Right forelimb (tissue), 1 donor: ENCODE measurements at places on chromosomes 6 and 20.

- no peak for DNase-seq
These were observed 148.0 kb upstream of the ZNF217 start for GRCh38 chr20:53741726-53742028.

GRCh38 chr6:103122766-103123601 is 1729.5 kb downstream of the GRIK2 start:
- peak; percentile 60 for DNase-seq

GRCh38 chr6:1176567-1176966 is 135.3 kb upstream of the FOXQ1 start:
- no peak for DNase-seq

DNA sequence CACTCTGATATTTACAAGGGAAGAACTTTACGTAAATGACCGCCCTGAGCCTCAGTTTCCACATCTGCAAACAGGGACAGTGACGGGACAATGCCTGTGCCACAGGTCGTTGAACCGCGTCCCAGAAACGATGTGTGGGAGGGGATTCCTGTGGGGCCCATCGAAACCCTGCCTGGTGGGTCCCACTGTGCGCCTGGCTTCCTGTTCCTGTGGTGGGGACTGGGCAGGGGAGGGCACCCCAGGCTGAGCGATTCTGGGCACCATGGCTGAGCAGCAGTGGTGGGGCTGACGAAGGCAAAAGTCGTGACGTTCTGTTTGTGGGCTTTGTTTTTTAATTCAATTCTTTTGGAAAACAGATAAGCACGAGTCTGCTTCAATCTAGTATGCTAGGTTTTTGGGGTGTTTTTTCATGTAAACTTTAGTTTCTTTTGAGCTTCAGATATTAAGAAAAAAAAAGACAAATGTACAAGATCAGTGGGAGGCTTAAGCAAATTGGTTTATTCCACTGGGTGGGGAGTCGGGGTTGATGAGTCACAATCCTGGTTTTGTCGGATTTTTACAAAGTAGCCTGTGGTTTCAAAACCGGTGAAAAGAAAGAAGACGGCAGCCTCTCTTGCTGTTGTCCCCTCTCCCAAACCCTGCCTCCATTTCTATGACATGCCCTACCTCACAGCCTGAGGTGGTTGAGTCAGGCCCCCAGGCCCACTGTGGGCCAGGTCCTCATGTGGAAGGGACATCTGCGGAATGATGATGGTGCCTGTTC is 40.4 kb downstream of the GNAS-AS1 start:
- no peak for DNase-seq

GRCh38 chr6:20426177-20427082 is 24.8 kb downstream of the E2F3 start:
- DNase-seq = no peak

DNA sequence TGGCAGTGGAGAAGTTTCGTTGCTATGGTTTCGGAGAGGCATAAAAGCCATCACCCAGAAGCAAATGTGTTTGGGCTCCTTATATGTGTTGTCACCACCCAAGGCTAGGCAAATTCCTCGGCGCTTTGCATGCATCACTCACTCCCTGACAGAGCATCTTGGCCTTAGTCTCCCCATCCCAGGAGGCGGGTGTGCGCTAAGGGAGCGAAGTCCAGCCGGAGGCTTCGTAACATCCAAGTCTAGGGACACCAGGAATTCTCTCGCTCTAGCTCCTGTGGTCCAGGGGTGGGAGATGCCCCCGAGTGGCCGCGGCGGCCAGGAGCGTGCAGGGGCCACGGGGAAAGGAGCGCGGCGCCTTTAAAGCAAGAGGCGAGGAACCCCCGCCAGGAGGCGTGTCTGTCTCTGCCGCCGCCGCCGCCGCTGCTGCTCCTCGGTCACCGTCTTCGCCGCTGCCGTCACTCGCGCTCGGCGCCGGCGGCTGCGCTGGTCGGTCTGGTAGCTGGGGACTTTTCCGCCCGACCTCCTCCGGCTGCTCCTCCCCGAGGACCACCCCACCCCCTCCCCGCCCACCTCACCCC is at the start of gene GRIK2:
TSS of gene GRIK2 (plus strand) at position 458 of the 578 bp plus-strand sequence.
- DNase-seq = peak; percentile 69

DNA sequence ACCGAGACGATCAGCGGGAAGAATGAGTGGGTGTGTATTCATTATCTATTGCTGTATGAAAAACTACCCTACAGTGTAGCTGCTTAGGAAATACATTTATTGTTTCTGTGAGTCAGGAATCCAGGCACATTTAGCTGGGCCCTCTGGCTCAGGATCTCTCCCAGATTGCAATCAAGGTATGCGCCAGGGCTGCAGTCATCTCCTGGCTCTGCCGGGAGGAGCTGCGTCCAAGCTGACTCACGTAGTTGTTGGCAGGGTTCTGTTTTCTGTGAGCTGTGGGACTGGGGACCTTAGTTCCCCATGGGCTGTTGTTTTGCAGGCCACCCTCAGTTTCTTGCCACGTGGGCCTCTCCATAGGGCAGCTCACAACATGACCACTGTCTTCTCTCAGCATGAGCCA is 68.2 kb upstream of the FUCA2 start:
- peak; percentile 70 for DNase-seq

DNA sequence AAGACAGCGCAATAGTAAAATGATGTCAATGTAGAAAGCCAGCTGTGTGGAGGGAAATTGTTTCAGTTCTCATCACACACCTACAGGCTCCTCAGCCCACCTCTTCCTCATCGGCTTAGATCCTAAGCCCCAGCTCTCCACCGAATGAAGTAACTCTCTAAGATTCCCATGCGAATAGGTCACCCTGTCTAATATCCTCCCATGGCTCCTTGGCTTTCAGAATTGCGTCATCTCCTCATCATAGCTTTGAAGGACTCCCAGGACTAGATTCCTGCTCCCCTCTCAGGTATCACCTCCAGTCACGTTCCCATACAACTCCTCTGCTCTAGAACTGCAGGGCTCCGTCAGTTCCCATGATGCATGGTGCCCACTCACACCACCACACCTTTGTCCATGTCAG is 16.2 kb upstream of the SLC22A16 start:
- DNase-seq = no peak

DNA sequence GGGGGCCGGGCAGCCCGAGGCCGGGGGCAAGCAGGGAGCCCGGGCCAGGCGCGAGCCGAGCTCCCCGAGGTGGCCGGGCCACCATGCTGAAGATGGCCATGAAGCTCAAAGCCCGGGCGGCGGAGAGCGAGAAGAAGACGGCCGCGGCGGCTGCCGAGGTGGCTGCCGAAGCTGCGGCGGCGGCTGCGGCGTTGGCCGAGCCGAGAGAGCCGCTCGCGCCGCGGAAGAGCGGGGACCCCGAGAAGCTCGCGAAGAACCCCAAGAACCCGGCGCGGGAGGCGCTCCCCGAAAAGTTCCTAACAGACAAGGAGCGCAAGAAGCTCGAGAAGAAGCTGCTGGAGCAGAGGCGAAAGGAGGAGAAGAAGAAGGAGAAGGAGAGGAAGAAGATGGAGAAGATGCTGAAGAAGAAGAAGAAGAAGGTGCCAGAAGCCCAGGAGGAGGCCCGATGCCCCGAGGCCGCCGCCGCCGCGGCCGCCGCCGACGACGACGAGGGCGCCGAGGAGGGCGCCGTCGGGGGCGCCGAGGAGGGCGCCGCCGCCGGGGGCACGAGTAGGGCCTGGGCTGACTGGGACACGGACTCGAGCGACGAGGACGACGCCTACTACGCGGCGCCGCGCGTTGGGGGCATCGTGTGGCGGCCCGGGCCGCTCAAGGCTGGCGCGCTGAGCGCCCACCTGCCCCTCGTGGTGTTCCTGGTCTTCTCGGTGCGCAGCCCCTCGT is 37.4 kb downstream of the GNAS start:
- no peak for DNase-seq

DNA sequence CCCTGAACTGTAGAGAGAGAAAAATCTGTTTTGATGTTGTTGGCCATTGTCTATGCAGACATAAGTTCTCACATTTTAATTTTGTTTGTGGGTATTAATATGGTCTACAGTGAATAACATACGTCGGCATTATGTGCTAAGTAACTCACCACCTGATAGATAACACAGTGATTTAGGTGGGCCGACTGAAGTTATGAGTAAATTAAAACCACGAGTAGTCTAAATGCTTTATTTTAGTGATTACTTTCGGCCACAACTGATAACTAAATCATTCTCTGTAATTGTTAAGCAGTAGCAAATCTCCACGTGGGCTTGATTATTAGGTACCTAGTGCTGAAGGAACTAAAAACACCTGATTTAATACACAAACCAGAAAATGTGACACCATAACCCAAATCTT is 1.1 kb downstream of the DOP1A start:
- DNase-seq = no peak

GRCh38 chr6:47179286-47179685 is 130.4 kb downstream of the TNFRSF21 start:
- no peak for DNase-seq

DNA sequence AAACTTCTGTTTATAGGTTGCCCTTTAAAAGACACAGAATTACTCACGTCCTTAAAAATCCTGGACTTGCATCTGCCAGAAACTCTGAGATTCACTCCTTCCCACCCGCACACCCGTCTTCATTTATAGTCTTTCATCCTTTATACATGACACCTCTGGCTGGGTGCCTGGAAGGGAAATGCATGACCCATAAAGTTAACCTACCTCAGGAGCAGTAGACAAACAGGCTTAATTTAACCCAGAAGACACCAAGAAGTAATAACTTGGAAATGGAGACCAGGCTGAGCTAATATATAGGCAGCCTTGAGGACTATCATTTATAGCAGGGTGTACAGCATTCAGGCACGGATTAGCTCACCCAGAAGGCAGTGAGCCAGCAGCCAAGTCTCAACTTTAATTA is 429.0 kb upstream of the NRSN1 start:
- DNase-seq = peak; percentile 62

- DNase-seq = no peak
These were observed 931.1 kb downstream of the C6orf118 start for GRCh38 chr6:164378330-164378729.

GRCh38 chr20:2755451-2756055 is 44.9 kb downstream of the CPXM1 start:
- DNase-seq = no peak

DNA sequence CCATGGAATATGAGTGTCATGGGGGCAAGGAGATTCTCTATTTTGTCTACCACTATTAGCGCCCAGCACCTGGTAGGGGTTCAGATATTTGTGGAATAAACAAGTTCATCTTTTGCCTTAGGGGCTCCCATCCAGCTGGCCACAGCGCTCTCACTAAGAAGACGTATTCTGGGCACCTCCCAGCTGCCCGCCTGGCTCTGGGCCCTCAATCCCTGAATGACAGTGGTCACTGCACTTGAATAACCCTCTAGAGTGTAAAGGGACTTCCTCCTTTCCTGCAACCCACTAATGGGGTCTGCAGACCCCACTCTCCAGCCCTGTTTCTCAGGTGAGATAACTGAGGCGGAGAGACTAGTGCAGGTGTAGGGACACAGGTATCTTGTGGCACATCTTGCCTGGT is 36.2 kb downstream of the SNX5 start:
- DNase-seq = no peak

GRCh38 chr6:131136021-131136786 is 937 bp downstream of the AKAP7 start:
- DNase-seq = peak; percentile 56

DNA sequence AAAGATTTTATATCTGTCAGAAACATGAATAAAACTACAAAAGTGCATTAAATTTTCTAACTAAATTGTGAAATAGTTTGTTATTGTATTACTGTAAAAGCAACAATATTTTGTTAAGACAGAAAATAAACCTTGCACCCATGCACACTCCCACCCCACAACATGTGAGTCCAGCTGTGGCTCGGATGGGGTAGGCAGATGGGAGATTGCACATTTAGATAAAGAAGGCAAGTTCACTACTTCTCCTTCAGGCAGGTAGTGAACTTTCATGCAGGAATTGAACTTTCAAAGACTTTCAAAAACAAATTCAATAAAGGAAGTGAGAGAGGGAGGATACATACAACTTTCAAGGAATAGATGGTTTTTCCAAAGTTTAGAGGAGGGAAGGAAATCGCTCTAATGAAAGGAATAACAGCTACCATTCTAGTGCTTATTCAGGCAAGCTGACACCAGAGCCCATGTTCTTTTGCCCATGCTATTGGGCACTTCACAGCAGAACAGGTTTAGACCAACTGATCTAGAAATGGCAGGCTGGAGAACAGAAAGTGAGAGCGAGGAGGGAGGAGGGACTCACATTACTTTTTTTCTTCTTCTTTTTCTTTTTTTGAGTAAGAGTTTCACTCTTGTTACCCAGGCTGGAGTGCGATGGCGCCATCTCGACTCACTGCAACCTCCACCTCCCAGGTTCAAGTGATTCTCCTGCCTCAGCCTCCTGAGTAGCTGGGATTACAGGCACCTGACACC is 28.5 kb downstream of the SF3B5 start:
- no peak for DNase-seq

GRCh38 chr6:111361648-111362047 is 121.4 kb downstream of the REV3L start:
- peak; percentile 56 for DNase-seq

DNA sequence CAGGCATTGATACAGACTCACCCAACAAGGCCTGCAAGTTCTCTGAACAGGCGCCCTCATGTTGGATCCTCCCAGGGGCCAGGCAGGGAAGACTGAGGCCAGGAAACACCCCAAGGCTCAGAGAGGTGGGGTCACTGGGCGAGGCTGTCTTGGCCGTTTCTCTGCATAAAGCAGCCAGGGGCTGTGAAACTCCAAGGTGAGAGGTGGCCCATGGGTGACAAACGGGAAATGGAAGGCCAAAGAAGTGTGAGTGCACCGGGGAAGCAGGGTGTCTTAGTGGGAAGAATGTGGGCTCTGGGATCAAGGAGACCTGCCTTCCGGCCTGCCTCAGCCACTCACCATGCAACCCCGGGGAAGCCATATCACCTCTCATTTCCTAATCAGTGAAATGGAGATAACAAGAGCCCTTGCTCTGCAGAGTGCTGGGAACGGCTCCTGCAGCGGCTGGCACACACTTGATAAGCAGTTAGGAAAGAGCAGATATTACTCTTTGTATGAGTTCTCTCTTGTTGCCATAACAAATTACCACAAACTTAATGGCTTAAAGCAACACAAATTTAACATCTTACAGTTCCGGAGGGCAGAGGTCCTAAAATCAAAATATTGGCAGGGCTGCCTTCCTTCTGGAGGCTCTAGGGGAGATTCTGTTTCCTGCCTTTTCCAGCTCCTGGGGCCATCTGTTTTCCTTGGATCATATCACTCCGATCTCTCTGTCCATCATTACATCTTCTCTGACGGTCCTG is 168.6 kb downstream of the NFATC2 start:
- DNase-seq = no peak

DNA sequence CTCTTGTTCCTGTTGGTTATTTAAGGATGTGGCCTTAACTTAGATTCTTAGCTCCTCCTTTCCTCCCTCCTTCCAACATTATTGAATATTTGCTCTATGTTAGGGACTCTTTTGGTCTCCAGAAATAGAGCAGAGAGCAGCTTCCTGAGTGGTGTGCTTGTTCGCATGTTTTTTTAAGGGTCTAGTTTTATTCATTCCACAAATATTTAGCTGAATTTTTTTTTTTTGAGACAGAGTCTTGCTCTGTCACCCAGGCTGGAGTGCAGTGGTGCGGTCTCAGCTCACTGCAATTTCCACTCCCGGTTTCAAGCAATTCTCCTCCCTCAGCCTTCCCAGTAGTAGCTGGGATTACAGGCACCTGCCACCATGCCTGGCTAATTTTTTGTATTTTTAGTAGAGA is 169.2 kb downstream of the ZFAND3 start:
- no peak for DNase-seq
